ENCODE measurements at places on chromosomes 11 and 22.

DNA sequence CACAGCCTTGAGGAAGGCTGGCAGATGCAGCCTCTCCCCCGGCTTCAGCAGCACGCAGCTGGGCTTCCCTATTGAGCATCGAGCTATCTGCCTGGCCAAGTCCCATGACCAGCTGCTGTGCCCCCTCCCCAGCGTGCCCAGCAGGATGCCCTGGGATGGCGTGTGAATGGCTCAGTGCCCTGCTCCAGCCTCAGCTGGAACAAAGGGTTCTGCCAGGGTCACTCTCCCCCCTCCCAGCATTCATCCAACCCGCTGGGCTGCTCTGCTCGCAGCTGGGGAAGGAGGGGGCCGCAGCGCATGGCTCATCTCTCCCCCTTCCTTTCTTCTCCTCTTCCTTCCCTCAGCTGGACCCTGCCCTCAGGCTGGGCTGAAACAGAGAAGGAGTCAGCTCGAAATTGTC lies 14.5 kb downstream of the LRP4 start:
- DNase-seq, result no peak

DNA sequence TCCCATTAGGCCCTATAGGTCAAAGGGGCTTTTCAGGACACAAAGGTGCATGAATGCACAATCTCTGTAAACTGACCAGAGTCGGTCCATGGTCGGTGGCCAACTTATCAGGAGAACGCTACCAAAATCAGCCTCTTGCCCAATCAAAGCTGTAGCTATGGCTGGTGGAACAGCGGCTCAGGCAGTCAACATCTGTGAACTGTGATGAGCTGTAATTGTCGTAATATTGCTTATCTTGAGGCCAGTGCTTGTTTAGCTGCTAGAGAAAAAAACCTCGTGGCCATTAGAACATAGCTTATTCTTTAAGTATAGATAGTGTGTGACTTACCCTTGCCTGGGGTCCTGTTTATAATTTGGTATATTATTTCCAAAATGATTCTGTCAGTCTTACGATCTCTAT lies 14.4 kb upstream of the CHST1 start:
- DNase-seq, result no peak

- DNase-seq, result no peak
Measured at GRCh38 chr11:43578346-43579170, 102.0 kb upstream of the HSD17B12 start.

GRCh38 chr22:23781065-23781464 lies 5.7 kb upstream of the SMARCB1 start:
- DNase-seq, result no peak

DNA sequence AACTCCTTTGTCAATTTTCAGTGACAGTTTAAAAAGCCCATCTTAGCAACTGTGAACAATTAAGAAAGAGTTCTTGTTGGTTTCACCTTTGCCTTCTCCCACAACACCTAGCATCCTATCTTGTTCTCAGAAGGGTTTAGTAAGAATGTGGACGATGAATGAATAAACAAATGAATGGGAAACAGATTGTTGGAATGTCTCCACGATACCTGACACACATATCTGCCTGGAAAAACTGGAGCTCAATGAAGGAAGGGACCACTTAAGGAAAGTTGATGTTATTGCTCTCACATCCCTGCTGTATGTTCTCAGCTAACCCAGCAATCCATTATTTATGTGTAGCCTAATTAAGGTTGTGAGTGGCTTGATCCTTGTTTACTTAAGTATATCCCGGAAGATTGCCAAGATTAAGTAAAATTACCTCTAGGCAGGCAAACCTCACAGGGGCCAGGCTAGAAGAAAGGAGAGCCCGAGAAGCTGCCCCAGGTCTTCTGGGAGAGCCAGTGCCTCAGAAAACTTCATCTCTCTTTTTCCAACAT lies 286.4 kb downstream of the NXPE2 start:
- no peak for DNase-seq

- no peak for DNase-seq
Measured at GRCh38 chr11:18669219-18669596, 29.4 kb upstream of the TMEM86A start.
